ENCODE measurements at places on chromosomes 4 and X.

DNA sequence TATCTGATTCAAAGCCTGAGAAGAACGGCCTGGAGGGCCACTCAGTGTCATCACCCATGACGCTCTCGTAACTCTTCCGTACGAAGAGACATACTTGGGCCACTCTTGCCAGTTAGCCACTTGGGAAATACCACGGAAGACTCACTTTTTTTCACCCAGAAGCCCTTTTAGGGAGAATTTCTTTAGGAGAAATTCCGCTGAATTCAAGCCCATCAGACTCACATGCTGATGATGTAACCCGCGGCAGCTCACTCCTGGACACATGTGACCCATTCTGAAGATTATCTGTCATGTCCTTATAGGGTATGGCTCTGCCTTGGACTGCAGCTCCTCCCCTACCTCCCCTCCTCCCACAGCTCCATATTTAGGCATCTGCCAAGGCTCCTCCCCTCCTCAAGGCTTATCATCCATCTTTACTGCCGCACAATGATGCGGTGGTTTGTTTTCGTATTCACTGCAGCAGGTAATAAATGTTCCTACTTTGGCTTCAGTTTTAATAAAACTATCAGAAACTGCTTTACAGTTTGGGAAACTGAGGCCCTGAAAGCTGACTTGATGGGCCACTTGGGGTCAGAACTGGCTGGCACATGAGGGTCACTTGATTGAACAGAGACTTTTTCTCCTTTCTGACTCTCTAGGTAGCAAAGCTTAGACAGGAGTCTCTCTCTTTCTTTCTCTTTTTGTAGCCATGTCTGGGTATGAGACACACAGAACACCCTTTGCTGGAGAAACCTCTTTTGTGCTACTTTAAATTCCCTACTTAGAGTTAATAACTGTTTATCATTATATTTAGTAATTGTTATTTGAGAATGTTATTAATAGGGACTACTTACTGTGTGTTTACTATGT is 42.1 kb downstream of the RHOH start:
- no peak for DNase-seq

DNA sequence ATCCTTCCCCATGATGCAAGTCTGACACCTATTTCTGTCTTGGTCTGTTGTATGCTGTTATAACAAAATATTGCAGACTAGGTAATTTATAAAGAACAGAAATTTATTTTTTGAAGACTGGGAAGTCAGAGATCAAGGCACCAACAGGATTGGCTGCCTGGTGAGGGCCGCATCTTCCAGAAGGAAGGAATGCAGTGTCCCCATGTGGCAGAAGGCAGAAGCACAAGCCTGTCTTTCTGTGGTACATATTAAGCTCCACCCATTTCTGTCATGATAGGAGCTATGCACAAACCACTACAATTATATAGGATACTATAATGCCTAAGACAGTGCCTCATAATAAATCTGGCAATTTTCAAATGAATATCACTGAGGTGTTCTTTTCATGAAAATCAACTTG is 502.3 kb upstream of the DIAPH2 start:
- DNase-seq: no peak

DNA sequence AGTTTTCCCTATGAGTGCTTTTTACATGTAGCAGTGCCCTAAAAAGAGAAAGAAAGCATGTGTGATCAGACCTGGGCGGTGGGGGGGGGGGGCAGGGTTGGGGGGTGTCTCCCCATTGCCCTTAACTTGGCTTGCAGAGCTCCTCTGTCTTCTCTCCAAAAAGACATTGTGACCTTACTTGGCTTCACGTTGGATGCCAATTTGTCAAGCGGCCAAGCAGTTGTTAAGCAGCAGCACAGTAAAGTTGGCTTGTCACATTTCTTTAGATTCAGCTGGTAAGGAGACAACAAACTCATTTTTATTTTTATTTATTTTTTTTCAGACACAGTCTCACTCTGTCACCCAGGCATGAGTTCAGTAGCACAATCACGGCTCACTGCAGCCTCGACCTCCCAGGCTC is 57.3 kb upstream of the ZNF157 start:
- DNase-seq: no peak

DNA sequence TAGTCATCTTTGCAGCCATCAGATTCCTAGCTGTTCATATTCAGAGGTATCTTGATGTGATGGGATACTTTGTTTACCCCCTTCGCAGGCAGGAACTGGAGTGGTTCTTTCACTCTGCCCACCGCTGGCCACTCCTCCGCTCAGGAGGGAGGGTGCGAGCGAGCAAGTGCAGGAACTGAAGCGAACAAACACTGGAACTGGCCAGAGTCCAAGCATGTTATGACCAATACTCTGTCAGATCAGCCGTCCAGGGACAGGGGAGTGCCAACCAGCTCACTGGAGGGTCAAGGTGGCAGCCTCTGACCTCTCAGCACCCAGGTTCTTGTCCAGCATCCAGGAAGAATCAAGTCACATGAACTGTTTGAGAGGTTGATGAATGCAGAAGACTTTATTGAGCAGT is 18.0 kb upstream of the MANBA start:
- DNase-seq: no peak

- no peak for DNase-seq
Measured at GRCh38 chr4:1116838-1117237, 3.5 kb upstream of the RNF212 start.

DNA sequence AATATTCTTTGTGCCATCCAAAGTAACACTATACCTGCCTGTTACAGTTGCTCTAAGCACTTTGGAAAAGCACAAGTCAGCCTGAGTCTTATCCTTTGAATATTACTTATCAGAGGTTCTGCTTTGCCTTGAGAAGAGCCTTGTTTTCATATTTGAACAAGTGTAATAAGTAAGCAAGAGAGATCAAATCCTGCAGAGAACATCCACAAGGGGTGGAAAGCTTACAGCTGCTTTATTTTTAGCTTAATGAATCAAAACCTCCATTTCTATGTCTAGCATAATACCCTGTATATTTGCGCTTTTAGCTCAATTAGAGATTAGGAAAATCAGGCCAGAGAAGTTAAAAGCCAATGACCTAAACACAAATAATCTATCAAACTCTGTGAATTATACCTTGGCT is 139.8 kb downstream of the CDS1 start:
- no peak for DNase-seq
